ENCODE measurements at places on chromosomes 13 and 19. TPM values are rescaled to one million over a fixed set of nuclear protein-coding genes. Genes with fewer than 3 reads are reported as not detected.

Gene TRAPPC2B
- total RNA-seq = 12.2 TPM

Gene CCL25
- total RNA-seq = not detected

Gene ATP8A2
- total RNA-seq = 3.5 TPM

Gene NLRP7
- not detected for total RNA-seq

Gene TMPRSS9
- total RNA-seq = not detected

Gene PHF11
- total RNA-seq = 132 TPM

- no peak for DNase-seq
- H3K4me1 ChIP-seq = no peaks in the 10 kb centered on the region
- no peaks in the 10 kb centered on the region for H3K36me3 ChIP-seq
- H3K4me3 ChIP-seq = no peak overlapping the region
- H3K27ac ChIP-seq = no peak overlapping the region
- peaks cover 1% of the 10 kb centered on the region for H3K27me3 ChIP-seq
Measured at GRCh38 chr13:73140801-73141200, 82.0 kb downstream of the KLF5 start.

GRCh38 chr19:31220540-31220939, 128.7 kb downstream of the TSHZ3 start:
- no peak for DNase-seq
- H3K4me3 ChIP-seq = no peak overlapping the region
- H3K27me3 ChIP-seq = no peaks in the 10 kb centered on the region
- no peaks in the 10 kb centered on the region for H3K36me3 ChIP-seq
- peaks cover 10% of the 10 kb centered on the region for H3K4me1 ChIP-seq

DNA sequence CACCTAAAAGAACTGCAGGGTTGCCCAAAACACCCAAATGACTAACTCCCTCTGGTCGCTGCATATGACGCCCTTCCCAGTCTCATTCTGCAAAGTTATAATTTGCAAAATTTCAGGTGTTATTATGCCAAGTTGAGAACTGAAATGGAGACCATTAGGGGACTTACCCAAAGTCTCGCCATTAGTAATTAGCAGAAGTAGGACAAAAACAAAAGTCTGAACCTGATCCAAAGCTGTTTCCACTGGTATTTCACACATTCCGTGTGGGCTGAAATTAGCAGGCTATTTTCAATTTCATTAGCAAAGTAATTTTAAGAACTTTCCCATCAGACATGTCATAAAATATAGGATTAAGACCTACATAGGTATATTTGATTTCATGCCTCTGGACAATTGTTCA, 6.8 kb downstream of the RUBCNL start:
- peak overlapping the region; percentile 66 for H3K27ac ChIP-seq
- H3K36me3 ChIP-seq = no peaks in the 10 kb centered on the region
- no peak for DNase-seq
- peaks cover 49% of the 10 kb centered on the region for H3K4me1 ChIP-seq

- H3K36me3 ChIP-seq = no peaks in the 10 kb centered on the region
- no peak for DNase-seq
- no peak overlapping the region for H3K27ac ChIP-seq
- H3K4me1 ChIP-seq = no peaks in the 10 kb centered on the region
Measured at GRCh38 chr13:44783994-44784707, 205.1 kb downstream of the NUFIP1 start.

GRCh38 chr13:113274721-113275120, 22.3 kb upstream of the LAMP1 start:
- no peak for DNase-seq
- no peak overlapping the region for H3K27ac ChIP-seq
- H3K4me1 ChIP-seq = peaks cover 7% of the 10 kb centered on the region
- no peak overlapping the region for H3K4me3 ChIP-seq
- peaks cover 21% of the 10 kb centered on the region for H3K27me3 ChIP-seq
- no peaks in the 10 kb centered on the region for H3K36me3 ChIP-seq

DNA sequence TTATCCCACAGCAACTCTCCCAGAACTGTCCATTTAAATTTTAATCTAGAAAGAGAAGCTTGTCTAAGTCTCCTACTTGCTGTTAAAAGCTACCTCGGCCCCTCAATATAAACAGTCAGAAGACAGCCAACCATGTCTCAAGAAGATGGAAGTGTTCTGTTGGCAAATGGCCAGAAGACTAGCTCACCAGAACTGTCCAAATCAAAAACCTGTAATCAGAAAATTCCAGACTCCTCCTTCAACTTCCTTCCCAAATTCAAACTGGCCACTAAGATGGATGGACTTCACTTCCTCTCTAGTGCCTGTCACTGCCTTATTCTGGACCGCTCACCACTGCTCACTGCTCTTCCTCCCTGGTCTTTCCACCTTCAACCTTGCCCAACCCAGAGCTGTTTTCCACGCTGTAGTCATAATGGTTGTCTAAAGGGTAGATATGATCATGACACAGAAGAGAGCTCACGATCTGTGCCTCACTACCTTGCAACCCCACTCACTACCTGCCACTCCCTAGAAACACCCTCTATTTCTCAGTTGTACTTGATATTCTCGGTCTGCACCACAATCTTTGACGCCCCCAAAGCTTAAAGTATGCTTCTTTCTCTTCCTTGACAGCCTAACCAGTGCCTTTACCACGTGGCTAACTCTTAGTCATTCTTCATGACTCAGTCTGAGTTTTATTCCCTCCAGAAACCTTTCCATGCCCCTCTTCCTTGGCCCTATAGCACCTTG, 9.2 kb downstream of the FGF14 start:
- DNase-seq = no peak
- peak overlapping the region; percentile 81 for H3K27ac ChIP-seq
- no peak overlapping the region for H3K4me3 ChIP-seq
- H3K4me1 ChIP-seq = peaks cover 11% of the 10 kb centered on the region

Measured in naive thymus-derived CD8-positive, alpha-beta T cell (primary cell).